ENCODE measurements at places on chromosomes 16 and 17. TPM values are rescaled to one million over a fixed set of nuclear protein-coding genes. Genes with fewer than 3 reads are reported as not detected.

- DNase-seq = no peak
These were observed 12.1 kb downstream of the METRNL start for GRCh38 chr17:83091257-83092141.

- DNase-seq = no peak
These were observed 26.6 kb downstream of the ACSF3 start for GRCh38 chr16:89120281-89120680.

DNA sequence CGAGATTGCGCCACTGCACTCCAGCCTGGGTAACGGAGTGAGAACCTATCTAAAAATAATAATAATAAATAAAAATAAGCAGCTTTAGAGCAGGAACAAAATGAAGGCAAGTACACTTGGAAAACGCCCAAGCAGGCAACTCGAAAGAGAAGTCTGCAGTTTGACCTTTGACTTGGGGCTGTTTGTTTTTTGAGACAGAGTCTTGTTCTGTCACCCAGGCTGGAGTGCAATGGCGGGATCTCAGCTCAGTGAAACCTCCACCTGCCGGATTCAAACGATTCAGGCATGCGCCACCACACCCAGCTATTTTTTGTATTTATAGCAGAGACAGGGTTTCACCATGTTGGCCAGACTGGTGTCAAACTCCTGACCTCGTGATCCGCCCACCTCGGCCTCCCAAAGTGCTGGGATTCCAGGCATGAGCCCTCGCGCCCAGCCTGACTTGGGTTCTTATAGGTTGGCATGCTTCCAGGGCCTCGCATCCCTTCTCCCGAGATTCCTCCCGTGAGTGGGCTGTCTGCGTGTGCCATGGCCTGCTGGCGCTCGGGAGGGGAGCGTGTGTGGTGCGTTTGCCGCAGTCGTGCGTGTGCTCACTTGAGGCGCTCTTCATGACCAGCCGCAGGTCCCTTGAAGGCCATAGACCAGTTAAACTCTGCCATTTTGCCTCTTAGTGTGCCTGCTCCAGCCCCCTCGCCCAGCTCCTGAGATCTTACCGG lies 18.4 kb upstream of the UBE2I start:
- DNase-seq = no peak

DNA sequence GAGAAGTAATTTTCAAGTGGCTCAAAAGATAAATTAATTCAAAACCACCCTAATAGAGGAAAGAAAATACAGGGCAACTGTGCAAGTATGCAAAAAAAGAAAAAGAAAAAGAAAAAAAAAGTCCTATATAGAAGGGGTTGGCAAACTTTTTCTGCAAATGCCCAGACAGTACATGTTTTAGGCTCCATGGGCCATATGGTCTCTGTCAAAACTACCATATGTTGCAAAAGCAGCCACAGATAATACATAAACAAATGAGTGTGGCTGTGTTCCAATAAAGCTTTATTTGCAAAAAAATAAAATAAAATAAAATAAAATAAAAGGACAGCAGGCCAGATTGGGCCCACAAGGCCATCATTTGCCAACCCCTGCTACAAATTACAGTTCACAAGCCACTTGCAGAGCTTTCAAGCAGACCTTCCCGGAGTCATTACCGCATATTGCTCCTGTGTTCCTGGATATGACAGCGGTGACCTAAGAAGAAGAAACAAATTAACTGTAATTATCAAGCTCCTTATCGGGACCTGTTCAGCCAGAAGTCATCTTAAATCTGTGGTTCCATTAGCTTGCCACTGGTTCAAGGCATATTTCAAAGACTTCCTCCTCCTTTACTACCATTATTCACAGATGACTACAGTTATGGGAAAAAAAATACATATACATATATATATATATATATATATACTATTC lies 15.9 kb downstream of the ZC3H7A start:
- DNase-seq = no peak

DNA sequence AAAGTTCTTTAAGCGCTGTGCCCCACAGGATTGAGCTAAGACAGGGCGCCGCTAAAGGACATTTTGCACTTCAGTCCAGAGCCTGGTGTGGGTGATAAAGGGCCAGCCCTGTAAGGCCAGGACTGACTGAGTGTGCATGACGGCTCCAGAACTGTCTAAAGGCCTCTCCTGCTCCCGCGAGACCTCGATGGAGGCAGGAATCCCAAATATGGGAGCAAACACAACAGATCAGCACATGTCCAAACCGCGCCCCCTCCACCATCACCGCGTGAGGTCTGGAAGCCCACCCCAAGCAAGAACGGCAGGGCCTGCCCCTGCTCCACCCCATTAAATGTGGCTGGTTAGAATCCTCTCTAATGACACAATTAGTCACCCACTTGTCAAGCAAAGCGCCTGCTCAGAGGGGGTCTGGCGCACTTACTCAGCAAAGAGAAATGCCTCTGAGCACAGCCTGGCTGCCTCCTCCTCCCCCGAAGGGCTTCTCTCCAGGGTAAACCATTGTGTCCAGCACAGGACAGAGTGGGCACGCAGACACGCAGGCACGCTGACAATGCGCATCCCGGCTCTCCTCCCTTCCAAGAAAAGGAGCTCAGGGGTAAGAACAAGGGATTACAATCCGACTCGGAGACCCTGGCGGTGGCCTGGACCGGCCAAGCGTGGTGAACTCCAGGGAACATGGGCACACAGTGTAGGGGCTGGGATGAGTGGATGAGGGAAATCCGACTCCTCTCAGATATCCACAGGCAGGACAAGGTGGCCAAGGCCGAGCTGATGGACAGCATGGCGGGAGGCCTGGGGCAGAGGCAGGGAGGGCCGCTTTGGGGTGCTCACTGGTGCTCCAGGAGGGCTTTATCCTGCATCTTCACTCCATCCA lies 1.5 kb downstream of the MXRA7 start:
- no peak for DNase-seq

GRCh38 chr17:64060331-64060730 lies 39.9 kb upstream of the ICAM2 start:
- no peak for DNase-seq

The ZKSCAN2 gene
- total RNA-seq = 5.5 TPM

GRCh38 chr16:89669755-89670154 lies 12.1 kb downstream of the SPATA33 start:
- DNase-seq = no peak

The KIFC3 gene
- 1.1 TPM for total RNA-seq

The KRTAP4-3 gene
- total RNA-seq = not detected

DNA sequence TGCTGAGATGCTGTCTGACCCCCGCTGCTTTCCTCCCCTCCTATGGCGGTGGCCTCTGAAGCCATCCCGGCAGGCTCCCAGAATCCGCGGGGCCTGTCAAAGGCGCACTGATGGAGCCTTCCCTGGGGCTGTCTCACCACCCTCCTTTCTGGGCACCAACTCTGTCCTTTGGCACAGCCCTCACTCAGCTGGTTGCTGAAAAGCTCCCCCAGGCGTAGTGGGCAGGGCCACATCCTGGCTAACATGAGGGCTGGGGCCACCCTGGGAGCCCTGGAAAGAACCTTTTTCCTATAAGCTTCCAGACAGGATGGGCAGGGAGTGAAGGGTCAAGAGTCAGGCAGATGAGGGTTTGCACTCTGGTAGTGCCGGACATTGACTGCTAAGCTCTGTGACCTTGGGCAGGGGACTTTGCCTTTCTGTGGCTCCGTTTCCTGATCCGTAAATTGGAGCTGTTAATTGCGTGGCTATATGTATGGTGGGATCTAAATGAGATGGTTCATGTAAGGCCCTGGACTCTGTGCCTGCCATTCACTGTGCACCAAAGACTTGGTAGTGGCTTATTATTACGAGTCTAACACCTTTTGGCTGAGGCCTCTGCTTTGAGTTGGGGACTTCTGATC lies 27.6 kb upstream of the LASP1NB start:
- no peak for DNase-seq

DNA sequence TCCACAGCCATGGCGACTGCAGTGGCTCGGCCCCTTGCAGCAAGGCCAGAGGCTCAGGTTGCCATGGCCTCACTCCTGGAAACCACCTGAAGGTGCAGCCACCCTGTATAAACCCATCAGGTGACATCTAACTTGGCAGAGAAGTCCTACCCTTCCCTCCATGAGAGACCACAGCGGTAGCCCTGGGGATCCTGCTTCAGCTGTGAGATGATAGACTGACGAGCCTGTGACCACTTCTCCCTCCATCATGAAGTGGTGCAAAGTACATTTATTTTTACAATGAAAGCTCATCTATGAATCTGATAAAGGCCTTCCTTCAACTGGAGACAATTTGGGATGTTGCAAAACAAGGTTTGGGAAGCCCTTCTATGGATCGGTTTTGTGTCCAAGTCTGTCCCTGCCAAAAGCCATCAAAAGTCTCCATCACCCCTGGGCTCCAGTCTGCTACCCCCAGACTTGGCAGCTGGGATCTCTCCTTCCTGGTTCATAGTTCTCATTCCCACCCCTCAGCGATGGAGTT lies 1.8 kb downstream of the ZACN start:
- no peak for DNase-seq

DNA sequence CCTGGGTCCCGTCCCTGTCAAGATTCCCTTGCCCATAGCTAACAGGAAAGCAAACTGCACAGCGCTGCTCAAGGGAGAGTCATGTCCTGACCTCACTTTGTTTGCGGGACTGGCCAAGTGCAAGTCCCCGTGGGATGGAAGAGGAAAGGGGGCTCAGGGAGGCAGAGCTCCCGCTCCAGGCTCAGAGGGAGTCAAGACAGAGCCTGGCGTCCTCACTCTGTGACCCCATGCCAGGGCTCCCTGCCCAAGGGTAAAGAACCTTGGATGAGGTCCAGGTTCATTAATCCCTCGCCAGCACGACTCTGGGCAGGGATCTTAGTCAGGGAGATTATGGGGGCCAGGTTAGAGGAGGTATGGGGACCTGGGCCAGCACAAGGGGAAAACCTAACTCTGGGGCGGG lies 51.5 kb upstream of the CBX4 start:
- DNase-seq = peak; percentile 15

The GNG13 gene
- not detected for total RNA-seq

DNA sequence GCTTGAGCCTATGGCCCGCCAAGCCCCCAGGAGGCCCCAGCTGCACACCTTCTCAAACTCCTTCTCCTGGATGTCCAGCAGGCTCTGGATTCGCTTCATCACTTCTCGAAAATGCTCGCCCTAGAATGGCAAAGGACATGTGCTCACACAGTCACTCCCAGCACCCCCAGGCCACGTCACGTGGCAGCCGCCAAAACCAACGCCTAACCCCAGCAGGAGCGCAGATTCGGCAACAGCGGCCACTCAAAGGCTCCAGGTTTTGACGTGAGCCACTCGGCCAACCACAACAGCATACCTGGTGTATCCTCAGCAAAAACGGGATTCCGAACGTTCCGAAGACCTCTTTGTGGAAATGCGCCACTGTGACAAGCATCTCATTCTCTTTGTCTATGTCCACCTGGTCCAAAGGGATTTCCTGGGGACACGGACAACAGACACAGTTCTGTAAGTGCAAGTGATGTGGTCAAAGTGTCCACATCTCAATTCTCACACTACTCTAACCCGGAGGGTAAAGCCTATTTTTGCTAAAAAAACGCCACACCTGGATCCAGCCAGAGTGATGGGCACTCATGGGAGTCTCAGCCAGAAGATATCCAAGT lies 12.7 kb downstream of the LITAFD start:
- DNase-seq = peak; percentile 17

GRCh38 chr16:79767421-79768275 lies 167.1 kb upstream of the MAF start:
- no peak for DNase-seq

DNA sequence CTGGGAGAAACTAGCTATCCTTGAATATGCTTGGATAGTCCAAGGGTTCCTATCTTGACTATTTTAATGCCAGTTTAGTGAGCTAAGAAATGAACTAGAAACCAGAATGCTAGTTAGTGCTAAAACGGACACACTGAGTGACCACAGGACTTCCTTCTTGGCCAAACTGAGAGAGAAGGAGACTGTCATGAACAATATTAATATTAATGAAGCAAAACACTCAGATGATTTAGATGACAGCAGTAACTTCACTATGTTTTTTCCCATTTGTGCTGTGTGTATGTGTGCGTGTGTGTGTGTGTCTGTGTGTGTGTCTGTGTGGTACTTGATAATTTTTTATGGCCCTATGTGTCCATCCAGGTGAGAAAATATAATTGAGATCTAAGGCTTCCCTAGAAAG lies 2.2 kb upstream of the ATXN1L start:
- DNase-seq = no peak

DNA sequence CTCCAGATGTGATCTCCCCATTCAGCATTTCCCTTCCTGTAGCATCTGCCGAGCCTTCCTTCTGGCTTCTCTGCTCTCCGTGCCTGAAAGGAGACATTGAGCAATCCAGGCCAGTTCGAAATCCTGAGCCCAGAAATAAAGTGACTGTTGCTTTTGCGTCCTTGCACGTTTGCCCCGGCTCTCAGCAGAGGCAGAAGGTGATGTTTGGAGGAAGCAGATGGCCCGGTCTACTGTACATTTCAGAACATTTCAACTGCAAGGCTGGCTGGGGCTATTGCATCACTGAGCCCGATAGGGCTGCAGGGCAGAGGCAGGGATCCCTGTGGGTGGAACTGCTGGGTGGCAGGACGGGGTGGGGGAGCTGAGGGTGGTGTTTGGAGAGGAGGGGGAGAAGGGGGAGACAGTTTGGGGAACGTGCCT lies 29.4 kb downstream of the IRF8 start:
- no peak for DNase-seq

DNA sequence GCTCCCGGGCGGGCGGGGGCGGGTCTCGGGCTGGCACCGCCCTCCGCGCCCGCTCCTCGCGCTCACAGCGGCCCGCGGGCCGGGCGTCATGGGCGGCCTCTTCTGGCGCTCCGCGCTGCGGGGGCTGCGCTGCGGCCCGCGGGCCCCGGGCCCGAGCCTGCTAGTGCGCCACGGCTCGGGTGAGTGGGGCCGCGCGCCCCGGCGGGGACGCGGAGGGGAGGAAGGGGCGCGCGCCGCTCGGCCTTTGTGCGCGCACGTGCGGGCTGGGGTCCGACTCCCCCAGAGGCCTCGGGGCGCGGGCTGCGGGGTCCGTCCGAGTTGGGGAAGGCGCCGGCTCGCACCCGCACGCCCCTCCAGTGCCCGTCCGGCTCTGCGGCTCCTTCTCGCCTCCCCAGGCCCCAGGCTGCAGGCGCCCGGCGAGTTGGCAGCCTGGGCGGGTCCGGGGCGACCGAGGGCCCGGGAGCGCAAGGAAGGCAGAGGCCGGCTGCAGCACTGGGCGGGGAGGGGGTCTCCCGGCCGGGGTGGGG lies at the start of gene NME4:
TSS of gene NME4 (plus strand) at position 65 of the 527 bp plus-strand sequence. CDS start at position 89, 24 bp downstream.
- DNase-seq = peak; percentile 45

The IRF8 gene
- total RNA-seq = 30.8 TPM

- DNase-seq = no peak
These were observed 817 bp downstream of the PSKH1 start for GRCh38 chr16:67893743-67894399.

The RPH3AL gene
- 2.1 TPM for total RNA-seq

Measured in activated naive CD8-positive, alpha-beta T cell treated with anti-CD3 and anti-CD28 coated beads, Interleukin-2, amount 10 ng/mL, durations not matched to agents 7 days and 5 days (primary cell).